ENCODE measurements at places on chromosomes 6 and 20.

DNA sequence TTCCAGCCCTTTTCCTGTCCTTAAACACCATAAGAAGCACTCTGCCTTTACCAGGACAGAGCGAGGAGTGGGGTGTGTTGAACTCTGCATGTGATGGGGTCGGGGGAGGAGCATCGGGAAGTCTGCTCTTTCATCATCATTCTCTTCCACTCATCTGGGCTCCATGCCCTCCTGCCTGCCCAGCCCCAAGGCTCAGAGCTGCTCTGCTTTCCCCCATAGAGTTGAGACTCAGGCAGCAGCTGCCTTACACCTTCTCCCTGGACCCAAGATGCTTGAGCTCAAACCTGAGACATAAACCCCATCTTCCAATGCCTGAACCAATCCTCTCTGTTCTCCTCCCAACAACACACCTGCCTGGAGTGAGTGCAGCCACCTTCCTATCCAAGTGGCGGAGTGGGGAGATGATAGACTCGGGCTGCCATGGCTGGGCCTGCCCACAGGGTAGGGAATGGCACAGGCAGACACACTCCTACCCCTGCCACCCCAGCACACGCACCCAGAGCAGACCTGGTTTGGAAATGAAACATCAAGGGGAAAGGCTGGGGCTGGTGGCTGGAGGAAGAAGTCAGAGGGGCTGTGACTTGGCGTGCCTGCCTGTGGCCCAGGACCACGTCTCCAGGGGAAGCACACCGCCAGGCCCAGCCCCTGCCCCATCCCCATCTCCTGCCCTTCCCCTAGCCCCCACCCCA, 28.4 kb downstream of the TFEB start:
- DNase-seq = no peak

DNA sequence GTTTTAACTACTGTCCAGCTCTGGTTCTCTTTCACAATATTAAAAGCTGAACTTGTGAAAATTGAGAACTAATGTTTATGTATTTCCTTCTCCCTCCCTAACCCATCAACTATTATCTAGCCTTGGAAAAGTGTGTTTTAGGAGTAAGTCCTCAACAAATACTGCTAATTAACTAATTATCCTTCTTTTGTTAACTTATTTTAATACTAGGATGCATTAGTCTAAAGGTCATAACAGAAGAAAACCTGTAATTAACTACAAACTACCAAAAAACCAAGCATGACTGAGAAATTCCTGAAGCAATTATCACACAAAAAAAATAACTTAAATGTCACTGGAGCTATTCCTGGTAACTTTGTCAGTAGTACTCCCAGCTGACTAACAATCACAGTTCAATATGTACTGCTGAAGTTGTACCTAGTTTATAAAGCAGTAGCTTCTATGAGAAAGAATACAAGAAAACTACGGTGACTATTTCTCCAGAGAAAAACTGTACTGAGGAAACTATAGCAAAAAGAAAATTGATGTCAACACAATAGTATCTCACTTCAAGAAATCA, 301.9 kb downstream of the LAMA2 start:
- DNase-seq = no peak

DNA sequence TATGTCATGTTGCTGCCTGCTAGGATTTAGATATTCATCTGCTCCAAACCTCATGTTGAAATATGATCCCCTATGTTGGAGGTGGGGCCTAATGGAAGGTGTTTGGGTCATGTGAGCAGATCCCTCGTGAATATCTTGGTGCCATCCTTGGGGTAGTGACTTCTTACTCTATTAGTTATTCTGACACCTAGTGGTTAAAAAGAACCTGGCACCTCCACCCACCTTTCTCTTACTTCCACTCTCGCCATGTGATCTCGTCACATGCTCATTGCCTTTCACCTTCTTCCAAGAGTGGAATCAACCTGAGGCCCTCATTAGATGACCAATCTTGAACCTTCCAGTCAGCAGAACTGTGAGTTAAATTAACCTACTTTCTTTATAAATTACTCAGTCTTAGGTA, 549.4 kb upstream of the SYNCRIP start:
- DNase-seq = no peak

DNA sequence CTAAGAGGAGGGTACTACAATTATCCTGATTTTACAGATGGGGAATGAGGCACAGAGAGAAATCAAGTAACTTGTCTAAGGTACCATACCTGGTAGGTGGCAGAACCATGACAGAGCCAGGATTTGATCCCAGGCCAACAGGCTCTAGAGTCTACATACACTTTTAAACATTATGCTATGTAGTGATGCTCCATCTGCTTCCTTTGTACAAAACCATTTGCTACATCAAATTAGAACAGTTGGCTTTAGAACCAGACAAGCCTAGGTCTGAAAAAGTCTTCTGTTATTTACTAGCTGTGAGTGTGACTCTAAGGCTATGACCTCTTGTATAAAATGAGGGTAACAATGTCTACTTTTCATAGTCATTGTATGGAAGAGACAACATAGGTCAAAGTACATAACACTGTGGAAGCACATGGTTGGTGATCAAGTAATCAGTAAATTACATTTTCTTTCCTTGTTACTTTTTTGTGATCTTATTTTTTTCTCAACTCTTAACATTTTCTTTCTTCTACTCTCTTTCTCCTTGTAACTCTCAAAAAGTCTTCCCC, 122.1 kb downstream of the PDSS2 start:
- DNase-seq = no peak
